ENCODE measurements at places on chromosomes 7 and 10. TPM values are rescaled to one million over a fixed set of nuclear protein-coding genes. Genes with fewer than 3 reads are reported as not detected.

The DPYSL4 gene
- 4.8 TPM for total RNA-seq

The CASTOR2 gene
- total RNA-seq: 5.6 TPM

The WASL gene
- total RNA-seq: 7.2 TPM

The MRC1 gene
- 0.14 TPM for total RNA-seq
